T-cell (primary cell): ENCODE measurements at places on chromosomes 1 and 21.

DNA sequence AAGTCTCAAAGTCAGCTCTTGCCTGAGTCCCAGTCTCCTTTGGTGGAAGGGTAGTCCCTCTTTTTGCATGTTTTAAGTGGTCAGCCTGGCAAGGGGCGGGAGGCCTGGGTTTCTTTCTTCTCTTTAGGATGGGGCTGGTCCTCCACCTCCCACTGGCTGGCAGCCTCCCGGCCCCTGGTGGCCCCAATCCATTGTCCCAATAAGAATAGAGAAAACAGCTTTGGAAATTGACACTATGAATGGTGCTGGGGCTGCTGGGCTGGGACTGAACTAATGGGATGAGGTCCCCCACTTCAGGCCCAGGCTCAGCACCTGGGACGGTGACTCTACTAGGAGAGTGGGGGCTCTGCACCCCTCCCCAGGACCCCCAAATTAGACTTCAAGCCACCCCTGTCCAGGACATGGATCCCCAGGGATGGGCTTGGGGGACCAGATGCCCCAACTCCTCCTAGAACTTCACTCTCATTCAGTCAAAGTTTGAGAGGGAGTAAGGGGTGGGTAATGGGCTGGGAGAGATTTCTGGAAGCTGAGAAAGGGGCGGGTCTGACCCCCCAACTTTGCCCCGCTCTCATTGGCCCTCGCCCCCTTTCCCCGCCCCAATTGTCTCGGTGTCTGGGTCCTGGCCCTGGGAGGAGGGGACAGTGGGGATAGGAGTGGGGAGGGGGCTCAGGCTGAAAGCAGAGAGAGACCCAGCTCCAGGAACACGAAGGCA is 18.2 kb downstream of the SLC27A3 start:
- DNase-seq, result no peak

- no peak for DNase-seq
These were observed 85.9 kb upstream of the UBE2U start for GRCh38 chr1:64117492-64117891.

GRCh38 chr1:14118691-14119485 is 418.9 kb downstream of the PRDM2 start:
- no peak for DNase-seq

DNA sequence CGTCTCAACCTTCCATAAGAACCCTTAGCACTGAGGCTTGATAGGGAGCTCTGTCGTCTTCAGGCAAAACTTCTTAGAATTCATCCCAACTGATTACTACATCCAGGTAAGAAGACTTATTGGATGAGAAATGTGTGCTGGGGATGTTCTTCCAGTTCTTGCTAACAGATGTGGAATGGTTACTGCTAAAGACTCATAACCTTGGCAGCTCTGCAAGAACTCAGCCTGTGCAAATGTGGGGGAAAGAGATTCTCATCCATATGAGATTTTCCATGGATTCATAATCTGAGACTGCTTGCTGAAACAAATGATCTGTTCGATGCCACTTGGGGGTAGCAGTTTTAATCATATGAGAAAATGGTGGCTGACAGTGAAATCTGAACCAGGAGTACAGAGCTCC is 48.2 kb downstream of the NTPCR start:
- DNase-seq, result no peak

- no peak for DNase-seq
These were observed 43.0 kb downstream of the ATP6V1G3 start for GRCh38 chr1:198497326-198498102.

DNA sequence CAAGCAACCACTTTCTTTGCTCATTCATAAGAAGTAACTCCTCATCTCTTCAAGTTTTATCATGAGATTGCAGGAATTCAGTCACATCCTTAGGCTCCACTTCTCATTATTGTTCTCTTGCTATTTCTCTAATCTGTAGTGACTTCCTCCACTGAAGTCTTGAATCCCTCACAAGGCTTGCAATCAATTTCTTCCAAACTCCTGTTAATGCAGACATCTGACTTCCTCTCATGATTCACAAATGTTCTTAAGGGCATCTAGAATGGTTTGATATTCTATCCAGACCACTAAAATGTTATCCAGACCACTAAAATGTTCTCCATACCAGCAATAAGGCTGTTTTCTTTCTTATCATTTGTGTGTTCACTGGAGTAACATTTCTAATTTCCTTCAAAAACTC is 528.1 kb downstream of the DPYD start:
- no peak for DNase-seq

GRCh38 chr1:55828044-55828443 is 612.9 kb upstream of the USP24 start:
- DNase-seq, result no peak

DNA sequence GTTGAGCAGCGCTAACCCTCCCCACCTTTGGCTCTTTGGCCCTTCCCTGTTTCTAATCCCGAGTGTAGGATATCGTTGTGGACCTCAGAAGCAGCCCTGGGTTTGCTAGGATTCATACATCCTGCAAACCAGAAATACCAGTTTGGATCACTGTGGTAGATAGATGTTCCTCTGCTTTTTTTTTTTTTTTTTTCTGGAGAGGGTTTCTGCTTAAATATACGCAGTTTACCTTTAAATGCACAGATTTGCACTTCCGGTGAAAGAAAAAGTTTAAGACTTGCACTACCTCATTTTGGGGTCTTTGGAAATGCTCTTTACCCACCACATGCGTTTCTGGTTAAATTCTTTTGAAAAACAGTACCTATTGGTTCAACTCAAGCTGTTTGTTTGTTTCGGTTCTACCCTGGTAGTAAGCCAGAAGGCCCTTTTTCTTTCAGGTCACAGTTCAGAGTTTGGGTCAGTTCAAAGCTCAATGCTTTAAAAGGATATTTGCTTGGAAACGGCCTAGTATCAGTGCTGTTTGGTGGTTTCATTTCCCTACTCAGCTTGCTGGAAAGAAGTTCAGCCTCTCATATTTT is 908 bp downstream of the DDI2 start:
- DNase-seq, result no peak

DNA sequence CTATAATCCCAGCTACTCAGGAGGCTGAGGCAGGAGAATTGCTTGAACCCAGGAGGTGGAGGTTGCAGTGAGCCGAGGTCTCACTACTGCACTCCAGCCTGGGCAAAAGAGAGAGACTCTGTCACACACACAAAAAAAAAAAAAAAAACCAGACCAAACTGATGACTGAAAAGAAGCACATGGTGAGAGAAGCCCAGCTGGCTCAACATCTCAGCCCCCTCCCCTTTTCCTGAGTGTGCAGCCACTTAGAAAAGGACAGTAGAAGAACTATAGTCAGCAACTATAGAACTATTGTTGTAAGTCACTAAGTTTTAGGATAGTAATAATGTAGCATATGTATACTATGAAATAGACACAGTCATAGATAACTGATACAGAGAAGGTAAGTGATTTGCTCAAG is 87.2 kb upstream of the RALGPS2 start:
- no peak for DNase-seq

- no peak for DNase-seq
These were observed 111.3 kb downstream of the TGFB2 start for GRCh38 chr1:218456444-218456843.

DNA sequence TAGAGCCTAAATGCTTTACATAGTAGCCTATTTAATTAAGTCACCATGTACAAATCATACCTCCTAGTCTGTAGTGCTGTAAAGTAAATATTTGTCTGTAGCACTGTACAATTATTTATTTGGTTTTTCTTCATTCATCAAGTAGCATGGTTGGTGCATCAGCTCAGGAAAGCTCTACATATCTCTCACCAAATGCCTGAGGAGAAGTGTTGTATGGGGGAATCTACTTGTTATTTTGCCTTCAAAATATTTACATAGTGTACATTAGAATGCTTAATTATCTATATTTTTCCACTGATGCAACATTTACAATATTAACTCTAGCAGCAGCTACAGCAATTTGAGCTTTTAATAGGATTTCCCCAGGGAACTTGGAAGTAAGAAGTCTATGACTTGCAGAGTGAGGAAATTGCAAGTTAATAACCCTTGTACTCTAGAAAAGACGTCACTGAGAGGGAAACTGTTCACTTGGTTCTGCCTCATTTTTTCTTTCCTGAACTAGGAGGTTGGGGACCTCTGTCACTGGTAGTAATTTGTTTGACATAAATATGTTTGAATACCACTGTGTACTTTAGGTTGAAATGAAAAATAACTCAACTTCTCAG is 207.4 kb downstream of the PDE4B start:
- DNase-seq, result no peak

- DNase-seq, result no peak
These were observed 205.5 kb downstream of the KCNJ6 start for GRCh38 chr21:37710546-37711285.

- no peak for DNase-seq
These were observed 100.6 kb downstream of the SPAG17 start for GRCh38 chr1:118084400-118084799.

DNA sequence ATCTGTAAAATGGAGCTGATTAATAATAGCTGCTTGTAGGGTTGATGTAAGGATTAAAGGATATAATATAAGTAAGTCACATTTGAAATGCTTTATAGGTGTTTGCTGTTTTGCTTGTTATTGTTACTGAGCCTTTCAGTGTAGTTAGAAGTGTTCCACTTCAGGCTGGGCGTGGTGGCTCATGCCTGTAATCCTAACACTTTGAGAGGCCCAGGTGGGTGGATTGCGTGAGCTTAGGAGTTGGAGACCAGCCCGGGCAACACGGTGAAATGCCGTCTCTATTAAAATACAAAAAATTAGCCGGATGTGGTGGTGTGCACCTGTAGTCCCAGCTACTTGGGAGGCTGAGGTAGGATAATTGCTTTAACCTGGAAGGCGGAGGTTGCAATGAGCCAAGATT is 12.2 kb downstream of the TRNAU1AP start:
- DNase-seq, result no peak

DNA sequence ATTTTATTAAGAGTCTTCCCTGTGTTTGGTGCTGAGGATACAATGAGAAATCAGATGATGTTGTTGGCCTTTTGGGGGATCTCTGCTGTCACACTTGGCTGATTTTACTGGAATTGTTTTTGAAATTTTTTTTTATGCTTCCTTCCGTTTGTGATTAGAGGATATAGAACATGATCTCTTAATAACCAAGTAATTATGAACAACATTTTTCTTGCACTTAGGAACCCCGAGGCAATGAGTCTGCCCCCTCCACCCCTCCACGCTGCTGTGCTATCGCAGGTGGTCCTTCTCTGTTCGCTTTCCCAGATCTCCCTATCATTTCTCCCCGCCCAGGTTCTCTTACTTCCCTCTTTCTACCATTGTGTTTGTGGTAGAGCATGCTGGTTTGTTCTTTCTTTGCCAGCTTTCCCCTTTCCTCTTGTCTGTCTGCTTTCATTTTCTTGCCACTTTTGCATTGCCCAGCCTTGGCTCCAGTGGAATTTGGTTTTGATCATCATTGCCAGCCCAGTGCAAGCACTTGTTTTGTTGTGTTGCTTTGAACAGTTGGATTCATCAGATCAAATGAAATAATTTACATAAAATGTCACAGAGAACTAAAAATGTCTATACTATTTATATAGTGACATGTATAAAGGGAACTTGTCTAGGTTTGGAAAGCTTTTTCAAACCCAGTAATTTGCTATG is 73.1 kb upstream of the SCCPDH start:
- no peak for DNase-seq

DNA sequence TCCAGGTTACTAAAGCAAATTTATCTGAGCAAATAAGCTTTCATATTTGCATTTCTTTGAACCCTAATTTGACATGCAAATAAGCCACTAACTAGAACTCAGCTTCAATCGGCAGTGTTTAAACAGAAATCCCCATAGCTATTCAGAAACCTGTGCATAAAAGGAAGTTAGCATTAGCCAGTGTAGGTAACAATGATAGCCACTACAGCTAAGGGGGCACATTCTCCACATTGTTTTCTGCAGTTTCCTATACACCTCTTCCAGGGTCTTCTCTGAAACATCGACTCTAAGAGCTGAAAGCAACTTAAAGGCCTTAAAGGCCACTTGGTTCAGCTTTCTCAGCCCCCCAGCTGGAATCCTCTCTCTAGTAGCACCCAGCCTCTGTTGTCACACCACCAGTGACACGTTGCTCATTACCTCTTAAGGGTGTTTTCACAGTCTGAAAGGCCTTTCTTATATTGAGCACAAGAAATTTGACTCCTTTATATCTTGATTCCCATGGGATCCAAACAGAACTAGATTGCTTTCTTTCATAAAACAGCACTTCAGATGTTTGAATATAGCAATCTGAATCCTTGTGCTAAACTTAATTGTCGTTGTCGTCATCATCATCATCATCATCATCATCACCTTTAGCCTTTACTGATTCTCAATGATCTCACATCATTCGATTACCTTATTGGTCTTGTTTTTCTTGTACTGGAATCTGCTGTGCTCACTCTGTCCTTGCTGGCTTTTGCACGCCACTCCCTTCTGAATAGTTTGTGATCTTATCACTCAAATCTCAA is 93.9 kb upstream of the DAB1 start:
- no peak for DNase-seq

DNA sequence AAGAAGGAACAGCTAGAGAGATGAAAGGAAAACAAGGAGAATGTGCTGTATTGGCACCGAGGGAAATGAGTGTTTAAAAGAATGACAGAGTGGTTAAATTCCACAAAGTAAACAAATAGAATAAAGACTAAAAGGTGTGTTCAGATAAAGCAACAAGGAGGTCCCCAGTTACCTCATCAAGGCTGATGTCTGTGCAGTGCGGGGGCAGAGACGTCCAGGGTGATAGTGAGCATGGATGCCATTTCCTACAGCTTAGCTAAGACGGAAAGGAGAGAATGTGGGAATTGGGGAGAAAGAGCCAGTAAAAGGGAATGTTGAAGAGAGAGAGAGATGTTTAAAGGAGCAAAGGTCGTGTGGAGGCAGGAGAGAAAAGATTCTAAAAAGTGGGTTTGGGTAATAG is 15.5 kb downstream of the LMOD1 start:
- no peak for DNase-seq

DNA sequence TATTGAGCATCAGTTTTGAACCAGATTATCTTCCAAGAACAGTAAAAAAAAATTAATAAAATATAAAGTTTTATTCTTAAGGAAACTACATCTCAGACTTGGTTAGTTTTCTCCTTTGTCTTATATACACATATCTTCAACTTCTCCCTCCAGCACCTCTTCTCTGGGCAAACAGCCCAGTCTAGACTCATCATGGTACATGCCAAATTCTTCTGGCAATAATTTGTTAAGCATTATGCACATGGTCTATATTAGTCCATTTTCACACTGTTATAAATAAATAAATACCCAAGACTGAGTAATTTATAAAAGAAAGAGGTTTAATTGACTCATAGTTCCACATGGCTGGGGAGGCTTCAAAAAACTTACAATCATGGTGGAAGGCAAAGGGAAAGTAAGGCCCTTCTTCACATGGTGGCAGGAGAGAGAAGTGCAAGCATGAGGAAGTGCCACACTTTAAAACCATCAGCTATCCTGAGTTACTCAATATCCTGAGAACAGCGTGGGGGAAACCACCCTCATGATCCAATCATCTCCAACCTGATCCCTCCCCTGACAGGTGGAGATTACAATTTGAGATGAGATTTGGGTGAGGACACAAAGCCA is 108.7 kb upstream of the RNPC3 start:
- no peak for DNase-seq

GRCh38 chr1:99771513-99771918 is 5.1 kb upstream of the FRRS1 start:
- DNase-seq, result no peak
